ENCODE measurements at places on chromosomes 11 and 22. TPM values are rescaled to one million over a fixed set of nuclear protein-coding genes. Genes with fewer than 3 reads are reported as not detected.

The VWCE gene
- 1.4 TPM for total RNA-seq

DNA sequence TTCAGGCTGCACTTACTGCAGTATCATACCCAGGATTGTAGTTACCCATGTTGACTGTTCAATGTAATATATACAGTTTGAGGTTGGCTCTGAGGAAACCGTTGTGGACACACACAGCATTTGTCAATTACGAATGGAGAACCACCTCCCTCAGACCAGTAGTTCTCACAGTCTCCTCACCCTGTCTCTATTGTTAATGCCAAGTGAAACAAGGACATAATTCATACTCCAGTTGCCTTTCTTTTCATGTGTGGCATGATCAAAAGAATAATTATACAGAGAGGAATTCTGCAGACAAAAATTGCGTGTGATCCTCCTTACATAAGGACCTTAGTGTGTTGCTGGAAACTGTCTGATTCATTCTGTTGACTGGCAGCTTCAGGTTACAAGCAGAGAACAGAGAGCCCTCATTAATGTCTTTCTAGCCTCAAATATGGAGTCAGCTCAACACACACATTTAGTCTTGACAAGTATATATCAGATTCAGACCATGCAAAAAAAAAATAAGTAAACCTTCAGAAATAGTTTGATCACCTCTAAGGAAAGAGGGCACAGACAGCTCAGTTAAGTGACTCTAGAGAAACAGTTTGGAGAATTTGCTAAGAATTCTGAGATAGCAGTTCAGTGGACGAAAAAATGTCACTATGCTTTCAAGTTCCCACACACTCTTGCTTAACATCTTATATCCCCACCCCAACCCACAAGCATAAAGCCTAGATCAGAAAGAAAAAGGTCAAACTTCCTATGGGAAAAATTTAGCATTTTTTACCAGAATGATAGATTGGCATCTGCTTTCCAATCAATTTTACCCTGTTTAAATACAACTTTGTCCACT, 96.1 kb downstream of the MAML2 start:
- no peak overlapping the region for H3K27ac ChIP-seq
- H3K4me3 ChIP-seq = no peak overlapping the region
- H3K36me3 ChIP-seq = no peaks in the 10 kb centered on the region
- no peaks in the 10 kb centered on the region for H3K27me3 ChIP-seq

- H3K27ac ChIP-seq = peak overlapping the region; percentile 97
- peak overlapping the region; percentile 49 for H3K4me3 ChIP-seq
- peak; percentile 70 for DNase-seq
- H3K27me3 ChIP-seq = no peaks in the 10 kb centered on the region
Measured at GRCh38 chr11:118928870-118929500, 3.3 kb upstream of the BCL9L start.

- no peaks in the 10 kb centered on the region for H3K36me3 ChIP-seq
- H3K4me1 ChIP-seq = peaks cover 6% of the 10 kb centered on the region
- H3K4me3 ChIP-seq = no peak overlapping the region
- no peak for DNase-seq
- no peaks in the 10 kb centered on the region for H3K27me3 ChIP-seq
Measured at GRCh38 chr11:15638386-15638787, 523.7 kb downstream of the INSC start.

The TMEM191C gene
- 0.88 TPM for total RNA-seq

GRCh38 chr11:128188346-128189004, 398.9 kb downstream of the ETS1 start:
- no peaks in the 10 kb centered on the region for H3K27me3 ChIP-seq
- H3K36me3 ChIP-seq = no peaks in the 10 kb centered on the region
- no peaks in the 10 kb centered on the region for H3K4me1 ChIP-seq
- DNase-seq = no peak

DNA sequence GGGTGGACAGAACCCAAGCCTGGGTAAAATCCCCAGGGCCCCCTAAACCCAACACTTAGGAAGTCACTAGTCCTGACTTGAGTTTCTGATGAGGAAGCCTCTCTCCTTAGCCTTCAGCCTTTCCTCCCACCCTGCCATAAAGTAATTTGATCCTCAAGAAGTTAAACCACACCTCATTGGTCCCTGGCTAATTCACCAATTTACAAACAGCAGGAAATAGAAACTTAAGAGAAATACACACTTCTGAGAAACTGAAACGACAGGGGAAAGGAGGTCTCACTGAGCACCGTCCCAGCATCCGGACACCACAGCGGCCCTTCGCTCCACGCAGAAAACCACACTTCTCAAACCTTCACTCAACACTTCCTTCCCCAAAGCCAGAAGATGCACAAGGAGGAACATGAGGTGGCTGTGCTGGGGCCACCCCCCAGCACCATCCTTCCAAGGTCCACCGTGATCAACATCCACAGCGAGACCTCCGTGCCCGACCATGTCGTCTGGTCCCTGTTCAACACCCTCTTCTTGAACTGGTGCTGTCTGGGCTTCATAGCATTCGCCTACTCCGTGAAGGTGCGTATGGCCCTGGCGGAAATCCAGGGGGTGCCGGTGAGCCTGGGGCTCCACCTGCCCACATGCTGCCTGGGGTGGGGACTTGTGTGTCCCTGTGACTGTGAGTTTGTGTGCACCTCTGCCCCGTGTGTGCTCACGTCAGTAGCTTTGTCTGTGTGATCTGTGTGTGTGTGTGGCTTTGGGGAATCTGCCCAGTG, at the start of gene IFITM1:
Gene IFITM1 (plus strand): TSS at position 254 of the 767 bp plus-strand sequence. CDS start 131 bp downstream, at position 385.
- no peak for DNase-seq
- peaks cover 3% of the 10 kb centered on the region for H3K36me3 ChIP-seq
- H3K4me1 ChIP-seq = peaks cover 15% of the 10 kb centered on the region
- H3K27ac ChIP-seq = peak within 1 kb of the TSS; percentile 88
- H3K4me3 ChIP-seq = peak within 1 kb of the TSS; percentile 42
- no peaks in the 10 kb centered on the region for H3K27me3 ChIP-seq

The MMP10 gene
- total RNA-seq = not detected

- no peaks in the 10 kb centered on the region for H3K4me1 ChIP-seq
- no peak overlapping the region for H3K27ac ChIP-seq
- no peak for DNase-seq
- H3K36me3 ChIP-seq = no peaks in the 10 kb centered on the region
Measured at GRCh38 chr11:100756559-100756958, 69.5 kb downstream of the ARHGAP42 start.

DNA sequence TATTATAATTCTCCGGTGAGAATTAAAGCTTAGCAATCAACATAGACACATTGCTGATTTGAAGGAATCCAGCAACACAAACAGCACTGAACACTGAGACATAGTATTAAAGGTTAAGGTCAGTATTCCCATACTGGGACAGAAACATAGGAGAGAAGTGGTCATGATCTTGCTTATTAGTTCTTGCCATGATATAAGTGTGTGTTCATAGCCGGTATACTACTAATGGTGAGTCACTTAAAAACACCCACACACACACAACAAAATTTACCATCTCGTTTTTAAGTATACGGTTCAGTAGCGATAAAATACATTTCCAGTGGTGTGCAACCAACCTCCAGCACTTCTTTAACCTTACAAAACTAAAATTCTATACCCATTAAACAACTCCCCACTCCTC, 96.3 kb downstream of the C11orf65 start:
- H3K4me1 ChIP-seq = no peaks in the 10 kb centered on the region
- H3K4me3 ChIP-seq = no peak overlapping the region
- DNase-seq = no peak
- no peaks in the 10 kb centered on the region for H3K27me3 ChIP-seq
- H3K36me3 ChIP-seq = no peaks in the 10 kb centered on the region

GRCh38 chr11:130034236-130034635, 31.6 kb upstream of the PRDM10 start:
- no peaks in the 10 kb centered on the region for H3K27me3 ChIP-seq
- no peak for DNase-seq
- H3K36me3 ChIP-seq = no peaks in the 10 kb centered on the region
- no peaks in the 10 kb centered on the region for H3K4me1 ChIP-seq
- no peak overlapping the region for H3K27ac ChIP-seq
- H3K4me3 ChIP-seq = no peak overlapping the region

GRCh38 chr22:43411040-43411868, 560 bp upstream of the MPPED1 start:
- H3K4me3 ChIP-seq = no peak overlapping the region
- H3K27ac ChIP-seq = no peak overlapping the region
- H3K4me1 ChIP-seq = no peaks in the 10 kb centered on the region
- no peak for DNase-seq
- H3K27me3 ChIP-seq = peaks cover 6% of the 10 kb centered on the region

- no peak overlapping the region for H3K4me3 ChIP-seq
- H3K27me3 ChIP-seq = no peaks in the 10 kb centered on the region
- DNase-seq = no peak
Measured at GRCh38 chr11:12789054-12789453, 114.8 kb downstream of the TEAD1 start.

The OR10A2 gene
- total RNA-seq = not detected

The SLC1A2 gene
- total RNA-seq = 0.40 TPM
